Muscle of leg (tissue), 16 donors: ENCODE measurements at places on chromosomes 2 and 18.

DNA sequence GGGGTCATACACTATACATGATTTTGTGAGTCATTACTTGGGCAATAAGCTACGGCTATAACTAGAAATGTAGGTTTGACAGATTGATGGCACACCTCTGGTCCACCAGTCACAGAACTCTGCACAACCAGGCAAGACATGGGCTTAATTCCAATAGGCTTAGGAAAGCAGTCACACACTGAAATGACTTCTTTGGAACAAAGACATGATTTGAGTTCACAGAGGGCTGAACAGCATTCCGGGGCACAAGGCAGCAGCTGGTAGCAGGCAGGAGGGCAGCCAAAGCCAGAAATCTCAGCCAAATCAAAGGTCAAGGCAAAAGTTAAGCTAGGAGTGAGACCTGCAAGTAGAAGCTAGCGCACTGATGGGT is 27.4 kb downstream of the FABP1 start:
- no peak overlapping the region for H3K27ac ChIP-seq
- H3K4me1 ChIP-seq = peaks cover 5% of the 10 kb centered on the region
- H3K4me3 ChIP-seq = no peak overlapping the region
- H3K36me3 ChIP-seq = peaks cover 12% of the 10 kb centered on the region

DNA sequence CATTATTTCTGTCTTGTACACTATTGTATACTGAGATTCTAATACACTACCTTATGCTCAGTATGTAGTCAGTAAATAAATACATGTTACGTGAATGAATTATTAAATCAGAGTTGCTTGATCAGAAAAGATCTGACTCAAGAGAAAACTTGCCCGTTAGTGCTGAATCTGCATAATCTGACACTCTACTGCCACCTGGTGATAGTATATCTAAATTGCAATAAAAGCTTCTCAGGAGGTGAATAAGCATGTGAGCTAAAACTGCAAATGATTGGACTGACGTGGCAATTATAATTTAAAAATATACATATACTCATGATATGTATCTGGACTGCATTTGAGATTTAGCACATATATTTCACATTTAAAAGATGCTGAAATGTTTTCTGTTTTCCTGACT is 70.4 kb downstream of the KIAA1328 start:
- H3K36me3 ChIP-seq = no peaks in the 10 kb centered on the region
- H3K27me3 ChIP-seq = no peaks in the 10 kb centered on the region
- no peak for DNase-seq
- H3K4me1 ChIP-seq = no peaks in the 10 kb centered on the region

DNA sequence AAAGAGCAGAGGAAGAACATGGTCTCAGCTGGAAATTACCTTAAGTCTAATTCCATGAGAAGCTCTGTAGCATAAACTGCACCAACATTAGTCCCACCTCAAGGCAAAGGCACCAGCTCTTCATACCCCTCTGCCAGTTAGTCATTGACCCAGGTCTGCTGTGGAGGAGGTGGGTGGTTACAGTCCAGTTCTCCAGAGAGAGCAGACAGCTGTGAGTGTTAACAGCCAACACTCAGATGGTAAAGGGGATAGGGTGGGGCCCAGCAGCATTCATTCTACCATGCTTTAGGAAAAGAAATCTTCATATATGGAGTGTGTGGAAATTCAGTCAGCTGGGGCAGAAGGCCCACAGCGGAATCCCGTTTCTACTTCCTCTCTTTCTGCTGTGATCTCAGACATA is 159.7 kb upstream of the FBXO11 start:
- H3K4me3 ChIP-seq = no peak overlapping the region
- DNase-seq = no peak
- no peak overlapping the region for H3K27ac ChIP-seq
- no peaks in the 10 kb centered on the region for H3K27me3 ChIP-seq

DNA sequence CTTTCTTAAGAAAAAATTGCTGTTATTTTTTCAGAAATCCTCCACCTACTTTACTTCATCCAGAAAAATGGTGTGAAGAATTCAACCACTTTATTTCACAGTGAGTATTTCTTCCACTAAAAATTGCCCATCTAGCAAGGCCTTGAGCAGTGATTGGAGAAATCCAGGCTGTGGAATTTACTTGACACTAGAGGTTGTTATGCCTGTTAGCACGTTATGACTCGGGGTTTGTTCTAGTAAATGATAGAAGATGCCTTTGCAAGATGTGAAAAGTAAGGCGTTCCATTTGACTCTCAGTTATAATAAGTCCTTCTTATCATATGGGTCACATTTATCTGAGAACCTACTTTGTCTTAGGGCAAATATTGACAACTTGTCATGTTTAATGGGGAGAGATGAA is 157.4 kb downstream of the MYO3B start:
- no peak overlapping the region for H3K27ac ChIP-seq
- H3K4me3 ChIP-seq = no peak overlapping the region
- no peak for DNase-seq

- no peak overlapping the region for H3K27ac ChIP-seq
- no peak overlapping the region for H3K4me3 ChIP-seq
- DNase-seq = no peak
- H3K36me3 ChIP-seq = no peaks in the 10 kb centered on the region
- H3K27me3 ChIP-seq = peaks cover 3% of the 10 kb centered on the region
Measured at GRCh38 chr2:240160291-240161086, 20.0 kb upstream of the OTOS start.

DNA sequence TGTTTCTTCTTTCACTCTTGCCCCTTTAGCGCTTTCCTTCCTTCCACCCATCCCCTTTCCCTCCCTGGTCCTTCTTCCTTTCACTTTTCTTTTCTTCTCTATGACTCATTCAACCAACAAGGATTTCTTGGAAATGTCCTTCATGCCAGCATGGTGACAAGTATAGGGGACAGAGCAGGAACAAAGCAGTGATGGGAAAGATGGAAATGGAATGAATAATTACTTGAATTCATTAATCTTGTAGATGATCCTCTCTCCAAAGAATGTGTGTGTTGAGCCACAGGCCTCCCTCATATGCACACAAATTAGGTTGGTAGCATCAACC is 1.5 kb downstream of the VAMP5 start:
- no peaks in the 10 kb centered on the region for H3K27me3 ChIP-seq
- DNase-seq = no peak
- no peaks in the 10 kb centered on the region for H3K36me3 ChIP-seq

GRCh38 chr2:238228700-238229099 is 11.1 kb downstream of the HES6 start:
- H3K4me3 ChIP-seq = no peak overlapping the region
- H3K36me3 ChIP-seq = no peaks in the 10 kb centered on the region

- no peaks in the 10 kb centered on the region for H3K27me3 ChIP-seq
- no peak overlapping the region for H3K27ac ChIP-seq
- DNase-seq = no peak
- H3K4me1 ChIP-seq = no peaks in the 10 kb centered on the region
Measured at GRCh38 chr18:41216341-41217003, 738.6 kb upstream of the PIK3C3 start.

- no peaks in the 10 kb centered on the region for H3K4me1 ChIP-seq
- no peaks in the 10 kb centered on the region for H3K27me3 ChIP-seq
- no peaks in the 10 kb centered on the region for H3K36me3 ChIP-seq
- no peak overlapping the region for H3K4me3 ChIP-seq
- H3K27ac ChIP-seq = no peak overlapping the region
- DNase-seq = peak; percentile 24
Measured at GRCh38 chr2:227655454-227655853, 11.2 kb upstream of the SCYGR5 start.

DNA sequence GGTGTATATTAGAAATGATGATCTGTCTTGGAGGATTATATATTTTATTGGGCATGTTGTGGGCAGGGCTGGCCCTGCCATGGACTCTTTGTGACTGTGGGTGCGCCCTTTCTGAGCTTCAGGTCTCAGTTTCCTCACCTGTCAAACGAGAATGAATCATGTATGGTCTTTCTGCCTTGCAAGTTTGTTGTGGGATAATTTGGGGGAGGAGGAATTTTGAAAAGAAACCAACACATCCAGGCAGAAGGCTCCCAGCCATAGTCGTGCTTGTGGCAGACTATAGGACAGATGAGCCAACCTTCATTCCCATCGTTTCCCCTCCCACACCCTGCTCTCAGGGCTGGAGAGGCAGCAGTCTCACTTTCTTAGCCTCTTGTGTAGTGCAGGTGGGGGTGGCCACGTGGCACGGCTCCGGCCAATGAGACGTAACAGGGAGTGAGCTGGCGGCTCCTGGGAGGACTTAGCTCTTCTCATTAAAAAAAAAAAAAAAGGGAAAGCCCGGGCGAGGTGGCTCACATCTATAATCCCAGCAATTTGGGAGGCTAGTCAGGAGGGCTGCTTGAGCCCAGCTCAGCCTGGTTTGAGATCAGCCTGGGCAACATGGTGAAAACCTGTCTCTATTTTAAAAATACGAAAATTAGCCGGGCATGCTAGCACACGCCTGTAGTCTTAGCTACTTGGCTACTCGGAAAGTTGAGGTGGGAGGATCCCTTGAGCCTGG is 63.1 kb downstream of the RHOB start:
- H3K27ac ChIP-seq = no peak overlapping the region
- H3K27me3 ChIP-seq = no peaks in the 10 kb centered on the region
- H3K4me1 ChIP-seq = peaks cover 3% of the 10 kb centered on the region
- no peaks in the 10 kb centered on the region for H3K36me3 ChIP-seq

DNA sequence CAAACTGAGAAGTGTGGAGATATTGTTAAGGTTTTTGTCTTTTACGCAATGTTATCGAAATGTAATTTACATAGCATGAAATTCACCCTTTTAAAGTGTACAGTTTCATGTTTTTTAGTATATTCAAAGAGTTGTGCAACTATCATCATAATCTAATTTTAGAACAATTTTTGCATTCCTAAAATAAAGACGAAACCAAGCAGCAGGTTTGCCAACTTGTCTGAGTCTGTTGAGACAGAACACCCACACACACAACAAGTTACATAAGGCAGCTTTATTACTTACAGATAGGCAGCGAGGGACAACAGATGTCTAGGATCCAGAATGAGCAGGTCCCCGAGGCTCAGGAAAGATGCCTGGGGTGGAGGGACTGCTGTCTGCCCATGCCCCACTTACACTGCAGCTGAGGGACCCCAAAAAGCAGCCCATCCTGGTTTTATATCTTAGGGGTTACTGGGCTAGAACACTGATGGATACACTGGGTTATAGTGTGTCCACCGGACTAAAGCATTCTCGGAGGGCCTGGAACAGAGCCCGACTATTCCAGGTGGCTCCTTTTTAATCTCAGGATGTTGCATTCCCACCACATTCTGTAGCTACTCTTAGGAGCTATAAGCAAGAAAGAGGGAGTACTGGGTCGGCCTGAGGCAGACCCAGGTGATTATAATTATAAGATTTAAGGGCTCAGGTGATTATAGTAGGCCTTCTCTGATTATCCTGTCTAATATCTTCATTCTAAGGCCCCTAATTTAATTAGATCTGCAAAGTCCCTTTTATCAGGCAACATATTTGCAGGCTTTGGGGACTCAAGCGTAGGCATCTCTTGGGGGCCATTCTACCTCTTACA is 150.2 kb upstream of the DOK6 start:
- no peaks in the 10 kb centered on the region for H3K4me1 ChIP-seq
- H3K4me3 ChIP-seq = no peak overlapping the region
- H3K36me3 ChIP-seq = no peaks in the 10 kb centered on the region
- no peaks in the 10 kb centered on the region for H3K27me3 ChIP-seq

GRCh38 chr2:162197069-162197825 is 45.2 kb upstream of the GCG start:
- no peaks in the 10 kb centered on the region for H3K4me1 ChIP-seq
- H3K27ac ChIP-seq = no peak overlapping the region
- no peak for DNase-seq
- H3K27me3 ChIP-seq = no peaks in the 10 kb centered on the region

DNA sequence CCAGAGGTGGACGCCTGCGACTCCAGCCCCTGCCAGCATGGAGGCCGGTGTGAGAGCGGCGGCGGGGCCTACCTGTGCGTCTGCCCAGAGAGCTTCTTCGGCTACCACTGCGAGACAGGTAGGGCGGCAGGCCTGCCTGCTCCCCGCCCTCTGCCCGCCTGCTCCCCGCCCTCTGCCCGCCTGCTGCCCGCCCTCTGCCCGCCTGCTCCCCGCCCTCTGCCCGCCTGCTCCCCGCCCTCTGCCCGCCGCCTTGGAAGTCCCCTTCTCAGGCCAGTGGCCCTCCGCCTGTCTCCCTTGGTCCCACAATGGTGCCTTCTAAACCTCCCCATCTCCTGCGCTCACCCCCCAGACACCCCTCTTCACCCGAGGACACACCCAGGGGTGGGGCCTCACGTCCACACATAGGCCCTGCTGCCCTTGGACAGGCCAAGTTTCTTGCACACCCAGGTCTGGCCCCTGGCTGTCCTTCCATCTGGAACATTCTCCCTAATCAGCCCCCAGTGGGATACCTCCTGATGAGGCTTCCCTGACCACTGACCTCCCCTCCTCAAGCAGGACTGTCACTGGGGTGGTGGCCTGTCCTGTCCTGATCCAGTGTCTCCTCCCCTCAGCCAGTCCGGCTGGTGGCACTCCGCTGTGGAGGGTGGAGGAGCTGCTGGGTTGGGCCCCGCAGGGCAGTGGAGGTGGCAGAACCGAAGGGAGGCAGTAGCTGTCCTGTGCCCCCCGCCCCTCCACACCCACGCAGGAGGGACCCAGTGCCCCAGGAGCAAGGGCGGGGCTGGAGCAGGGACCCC is 37.9 kb downstream of the MTERF4 start:
- peaks cover 22% of the 10 kb centered on the region for H3K27me3 ChIP-seq
- DNase-seq = no peak
- H3K27ac ChIP-seq = no peak overlapping the region
- no peaks in the 10 kb centered on the region for H3K4me1 ChIP-seq
- no peaks in the 10 kb centered on the region for H3K36me3 ChIP-seq
- H3K4me3 ChIP-seq = no peak overlapping the region

GRCh38 chr18:3498698-3499471 is 48.9 kb downstream of the TGIF1 start:
- peak; percentile 64 for DNase-seq
- H3K27ac ChIP-seq = no peak overlapping the region
- H3K4me3 ChIP-seq = peak overlapping the region; percentile 33
- H3K27me3 ChIP-seq = peaks cover 5% of the 10 kb centered on the region
- peaks cover 7% of the 10 kb centered on the region for H3K4me1 ChIP-seq
- H3K36me3 ChIP-seq = no peaks in the 10 kb centered on the region

- H3K36me3 ChIP-seq = no peaks in the 10 kb centered on the region
- H3K27me3 ChIP-seq = peaks cover 6% of the 10 kb centered on the region
- no peak overlapping the region for H3K4me3 ChIP-seq
- H3K4me1 ChIP-seq = peaks cover 9% of the 10 kb centered on the region
- H3K27ac ChIP-seq = no peak overlapping the region
- peak; percentile 29 for DNase-seq
Measured at GRCh38 chr2:234377761-234378391, 119.0 kb downstream of the ARL4C start.

GRCh38 chr2:240565333-240566202 is 2.7 kb upstream of the RNPEPL1 start:
- H3K4me3 ChIP-seq = no peak overlapping the region
- peaks cover 7% of the 10 kb centered on the region for H3K36me3 ChIP-seq
- no peaks in the 10 kb centered on the region for H3K27me3 ChIP-seq
- peak overlapping the region; percentile 60 for H3K27ac ChIP-seq
- peak; percentile 66 for DNase-seq
- peaks cover 46% of the 10 kb centered on the region for H3K4me1 ChIP-seq

DNA sequence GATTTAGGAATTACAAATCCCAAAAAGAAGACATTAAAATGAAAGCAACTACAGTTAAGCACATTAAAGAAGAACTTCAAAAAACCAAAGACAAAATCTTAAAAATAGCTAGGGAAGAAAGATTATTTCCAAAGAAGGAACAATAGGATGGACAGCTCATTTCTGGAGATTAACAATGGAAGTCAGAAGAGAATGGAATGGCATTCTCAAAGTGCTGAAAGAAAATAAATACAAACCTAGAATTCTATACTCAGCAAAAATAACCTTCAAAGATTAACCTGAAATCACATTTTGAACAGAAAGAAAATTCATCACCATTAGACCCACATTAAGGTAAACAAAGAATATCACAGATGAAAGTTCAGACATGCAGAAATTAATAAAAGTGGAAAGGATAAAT is 229.2 kb downstream of the HDAC4 start:
- DNase-seq = no peak
- H3K4me1 ChIP-seq = peaks cover 13% of the 10 kb centered on the region
- H3K27ac ChIP-seq = no peak overlapping the region
- H3K27me3 ChIP-seq = no peaks in the 10 kb centered on the region
- H3K4me3 ChIP-seq = no peak overlapping the region
- peaks cover 33% of the 10 kb centered on the region for H3K36me3 ChIP-seq
